GOT3 (cell line): ENCODE measurements at places on chromosomes 12 and 14.

DNA sequence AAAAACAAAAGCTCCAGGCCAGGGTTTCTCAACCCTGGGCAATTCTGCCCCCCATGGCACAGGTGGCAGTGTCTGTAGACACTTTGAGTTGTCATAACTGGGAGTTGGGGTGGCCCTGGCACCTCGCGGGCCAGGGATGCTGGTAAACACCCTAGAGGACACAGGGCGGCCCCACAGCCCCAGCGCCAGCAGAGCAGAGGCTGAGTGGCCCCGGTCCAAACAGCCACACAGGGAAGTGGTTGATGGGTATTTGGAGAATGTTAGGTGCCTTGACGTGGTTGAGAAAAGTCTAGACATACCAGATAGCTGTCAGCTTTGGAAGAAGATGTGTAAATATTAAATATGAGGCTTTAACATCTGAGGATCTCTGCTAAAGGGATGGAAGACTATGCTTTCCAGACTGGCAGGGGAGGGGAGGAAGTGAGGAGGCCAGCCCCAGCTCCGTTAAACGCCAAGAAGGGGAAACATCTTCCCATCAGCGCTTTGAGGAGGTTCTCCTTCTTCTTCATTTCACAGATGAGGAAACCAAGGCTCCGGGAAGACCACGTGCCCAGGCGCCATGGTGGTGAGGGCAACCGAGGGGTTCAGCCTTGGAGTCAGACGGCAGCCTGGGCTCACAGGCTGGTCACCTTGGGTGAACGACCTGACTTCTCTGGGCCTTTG is 103.7 kb downstream of the SCARB1 start:
- DNase-seq = no peak

GRCh38 chr14:76375947-76376404 is at the start of gene ESRRB:
Gene ESRRB (plus strand): TSS chr14:76376137. CDS start chr14:76376402, 265 bp downstream.
- DNase-seq = no peak

DNA sequence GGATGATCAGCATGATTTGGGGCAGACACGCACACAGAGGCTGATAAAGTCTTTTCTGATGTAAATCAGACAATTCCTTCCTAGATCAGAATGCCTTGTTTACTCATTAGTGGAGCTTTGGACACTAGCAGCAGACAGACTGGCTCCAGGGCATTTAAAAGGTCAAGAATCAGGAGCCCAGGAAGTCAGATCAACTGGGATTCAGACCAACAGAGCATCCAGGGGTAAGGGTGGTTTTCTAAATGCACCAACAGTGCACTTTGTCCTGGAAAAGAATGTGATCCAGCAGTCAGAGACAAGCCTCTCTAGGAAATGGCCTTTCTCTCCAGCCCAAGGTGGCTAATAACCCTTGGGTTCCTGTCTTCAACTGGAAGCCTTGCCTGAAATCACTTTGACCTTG is 405.3 kb downstream of the MED13L start:
- no peak for DNase-seq

- peak; percentile 43 for DNase-seq
Observed at GRCh38 chr12:122830517-122831214, 4.6 kb upstream of the HIP1R start.

DNA sequence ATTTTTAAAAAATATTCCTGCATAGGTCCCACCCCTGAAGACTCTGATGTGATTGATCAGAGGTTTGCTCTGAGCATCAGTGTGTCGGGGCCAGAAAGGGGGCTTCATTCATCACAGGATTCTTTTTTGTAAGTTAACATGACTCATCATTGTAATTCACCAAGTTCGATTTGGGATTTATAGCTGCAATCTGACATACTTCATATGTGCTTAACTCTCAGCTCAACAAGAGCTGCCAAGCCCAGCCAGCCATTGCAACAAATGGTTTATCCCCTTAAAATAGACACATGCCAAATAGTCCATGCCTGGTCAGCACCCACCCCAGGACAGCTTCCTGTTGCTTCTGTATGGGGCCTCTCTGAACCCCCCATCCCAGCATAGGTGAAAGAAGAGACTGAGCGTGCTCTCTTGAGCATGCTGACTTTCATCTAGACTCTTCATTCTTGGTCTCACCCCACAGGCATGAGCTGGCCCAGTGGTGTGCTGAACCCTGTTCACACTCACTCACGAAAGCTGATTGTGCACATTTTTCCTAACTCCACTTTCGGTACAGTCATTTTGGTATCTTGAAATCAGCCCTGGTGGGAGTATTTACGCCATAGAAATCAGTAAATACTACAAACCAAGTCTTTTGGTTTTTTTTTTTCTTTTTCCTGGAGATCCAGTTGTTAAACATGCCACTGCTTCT is 101.4 kb downstream of the STAB2 start:
- DNase-seq = no peak

- DNase-seq = no peak
Observed at GRCh38 chr14:51095854-51096823, 1.2 kb upstream of the TRIM9 start.

- no peak for DNase-seq
Observed at GRCh38 chr12:12070674-12071656, at the start of gene BCL2L14. Gene BCL2L14 (plus strand): TSS chr12:12070939. CDS start chr12:12079306, 8,367 bp downstream.

- DNase-seq = no peak
Observed at GRCh38 chr14:41521891-41522290, 84.8 kb upstream of the LRFN5 start.
